ENCODE measurements at places on chromosomes 16 and 17.

DNA sequence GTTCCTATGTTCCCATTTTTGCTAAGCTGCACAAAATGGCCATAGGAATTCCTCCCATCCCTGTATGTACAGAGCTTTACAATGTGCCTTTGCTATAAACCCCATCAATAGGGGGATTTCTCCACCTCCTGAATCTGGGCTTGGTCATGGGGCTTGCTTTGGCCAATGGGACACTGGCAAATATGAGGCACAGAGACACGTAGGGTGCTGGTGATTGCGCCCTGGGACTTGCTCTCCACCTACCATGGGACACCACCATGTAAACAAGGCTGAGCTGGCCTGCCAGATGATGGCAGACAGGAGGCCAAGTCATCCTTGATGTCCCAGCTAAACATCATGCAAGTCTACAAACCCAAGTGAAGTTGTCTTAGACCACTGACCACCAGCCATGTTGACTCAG lies 15.3 kb upstream of the ALDH3A1 start:
- DNase-seq: no peak

- no peak for DNase-seq
These were observed 37.7 kb upstream of the RGS9 start for GRCh38 chr17:65099475-65099874.

GRCh38 chr17:65037157-65037556 lies 19.4 kb downstream of the GNA13 start:
- DNase-seq: no peak

DNA sequence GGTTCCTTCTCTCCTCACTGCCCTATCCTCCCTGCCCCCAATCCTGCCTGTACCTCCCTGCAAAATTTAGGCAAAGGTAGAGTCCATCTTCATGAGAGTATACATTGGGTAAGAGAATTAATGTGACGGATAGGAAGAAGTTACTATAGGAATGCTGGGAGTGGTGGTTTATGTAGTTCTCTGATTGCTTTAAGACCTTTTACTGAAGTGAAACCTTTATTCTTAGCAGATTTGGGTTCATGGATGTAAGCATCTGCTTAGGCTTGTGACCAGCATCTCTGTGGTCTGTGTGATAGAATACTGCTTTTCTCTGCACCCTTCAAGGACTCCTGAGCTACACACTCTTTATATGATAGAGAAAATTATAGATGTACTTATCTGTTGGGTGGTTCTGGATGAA lies 127.3 kb downstream of the PRKCA start:
- DNase-seq: no peak

DNA sequence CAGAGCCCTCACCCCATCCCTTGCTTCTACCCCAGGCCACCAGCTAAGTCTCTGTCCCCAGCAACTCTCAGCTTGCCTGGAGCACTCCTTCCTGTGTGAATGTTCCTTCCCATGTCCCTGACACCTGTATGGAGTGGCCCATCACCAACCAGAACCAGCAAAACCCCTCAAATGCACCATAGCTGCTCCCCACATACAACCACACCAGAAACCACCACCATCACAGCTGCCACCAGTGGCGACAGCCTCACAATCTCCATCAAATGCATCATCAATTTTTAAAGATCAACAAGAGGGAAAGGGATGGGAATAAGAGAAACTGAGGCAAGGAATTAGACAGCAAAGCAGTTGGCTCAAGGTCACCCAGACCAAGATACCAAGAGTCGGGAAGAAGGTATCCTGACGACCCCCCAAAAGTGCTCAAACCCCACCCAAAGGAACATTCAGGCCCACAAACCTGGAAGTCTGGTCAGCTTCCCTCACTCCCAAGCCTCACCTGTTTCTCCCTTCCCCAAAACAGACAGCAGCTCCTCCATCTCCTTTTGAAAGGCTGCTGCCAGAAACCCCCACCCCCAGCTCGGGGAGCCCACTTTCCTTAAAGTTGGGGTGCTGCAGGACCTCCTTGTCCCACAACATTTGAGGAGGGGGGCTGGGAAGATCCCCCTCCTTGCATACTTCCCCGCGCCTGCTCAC lies 1.8 kb downstream of the SRCIN1 start:
- DNase-seq: no peak

- DNase-seq: no peak
These were observed 101.6 kb downstream of the MAF start for GRCh38 chr16:79498928-79499327.

Measured in NCI-H748 treated with DMSO at 0.1 percent for 48 hours (cell line).